ENCODE measurements at places on chromosomes 7 and 10. TPM values are rescaled to one million over a fixed set of nuclear protein-coding genes. Genes with fewer than 3 reads are reported as not detected.

The ATE1 gene
- 31.0 TPM for total RNA-seq

The MYPN gene
- 1.1 TPM for total RNA-seq

The ATG9B gene
- 0.16 TPM for total RNA-seq

The PDGFA gene
- 6.3 TPM for total RNA-seq

The CHCHD2 gene
- total RNA-seq = 215 TPM

The FGL2 gene
- total RNA-seq = 0.16 TPM

The OR2A1 gene
- total RNA-seq = 0.12 TPM

The TMEM225B gene
- 1.6 TPM for total RNA-seq

The AIFM2 gene
- total RNA-seq = 9.2 TPM

The DLG5 gene
- total RNA-seq = 54.2 TPM

The RSPH10B2 gene
- total RNA-seq = under 0.01 TPM

The NPVF gene
- total RNA-seq = not detected

The CDH23 gene
- total RNA-seq = 0.24 TPM

The DMBT1 gene
- 0.12 TPM for total RNA-seq

The PNLIPRP3 gene
- total RNA-seq = not detected

The ST8SIA6 gene
- total RNA-seq = not detected

The PMS2 gene
- 18.8 TPM for total RNA-seq

The DDIT4 gene
- 133 TPM for total RNA-seq

The DKK1 gene
- total RNA-seq = 11.9 TPM

The MORN4 gene
- 5.8 TPM for total RNA-seq

The PPP1R17 gene
- total RNA-seq = not detected

The PALD1 gene
- 0.16 TPM for total RNA-seq

The AGAP3 gene
- total RNA-seq = 73.5 TPM

All from hair follicle dermal papilla cell (primary cell).